ENCODE measurements at places on chromosomes 12 and 14. TPM values are rescaled to one million over a fixed set of nuclear protein-coding genes. Genes with fewer than 3 reads are reported as not detected.

DNA sequence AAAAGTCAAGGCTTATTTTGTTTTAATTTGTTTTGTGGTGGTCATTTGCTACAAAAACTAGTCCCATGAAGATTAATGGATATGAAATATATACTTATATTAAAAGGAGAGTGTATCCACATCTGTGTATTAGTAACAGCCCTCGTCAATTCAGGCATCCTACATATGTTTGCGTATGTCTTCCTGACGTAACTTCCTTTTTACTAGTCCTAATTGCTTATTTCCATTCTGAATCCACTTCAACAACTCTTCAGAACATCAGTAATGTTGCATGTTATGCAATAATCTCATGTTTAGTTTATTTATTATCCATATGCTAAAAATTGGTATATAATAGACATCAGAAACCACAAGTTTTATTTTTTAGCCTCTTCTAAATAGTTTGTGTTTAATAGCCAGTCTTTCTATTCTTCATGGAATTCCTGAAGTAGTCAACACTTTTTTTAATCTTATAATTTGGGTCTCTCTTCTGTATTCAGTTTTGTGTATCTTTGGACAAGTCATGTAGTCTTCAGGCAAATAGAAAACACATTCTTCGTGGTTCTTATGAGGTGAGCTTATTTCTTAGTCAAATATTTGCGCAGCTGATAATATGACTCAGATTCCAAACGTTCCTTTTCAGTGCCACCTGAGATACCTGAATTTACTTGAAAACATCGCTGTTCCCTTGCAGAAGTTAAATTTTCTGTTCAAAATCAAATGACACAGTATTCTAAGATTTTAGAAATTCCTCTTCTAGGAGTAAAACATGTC, 268.6 kb downstream of the CCDC59 start:
- H3K4me3 ChIP-seq = no peak overlapping the region
- DNase-seq = no peak
- no peaks in the 10 kb centered on the region for H3K36me3 ChIP-seq
- H3K27ac ChIP-seq = no peak overlapping the region
- no peaks in the 10 kb centered on the region for H3K4me1 ChIP-seq
- H3K27me3 ChIP-seq = no peaks in the 10 kb centered on the region

- DNase-seq = no peak
- H3K36me3 ChIP-seq = peaks cover 25% of the 10 kb centered on the region
- peak overlapping the region; percentile 91 for H3K4me3 ChIP-seq
- H3K27me3 ChIP-seq = no peaks in the 10 kb centered on the region
- peak overlapping the region; percentile 11 for H3K27ac ChIP-seq
- peaks cover 56% of the 10 kb centered on the region for H3K4me1 ChIP-seq
Measured at GRCh38 chr14:105015242-105015641, 5.6 kb downstream of the CDCA4 start.

- no peaks in the 10 kb centered on the region for H3K36me3 ChIP-seq
- peaks cover 35% of the 10 kb centered on the region for H3K4me1 ChIP-seq
- DNase-seq = peak; percentile 6
- peak overlapping the region; percentile 26 for H3K27ac ChIP-seq
- peaks cover 8% of the 10 kb centered on the region for H3K27me3 ChIP-seq
Measured at GRCh38 chr14:75223664-75224154, 47.3 kb upstream of the TMED10 start.

DNA sequence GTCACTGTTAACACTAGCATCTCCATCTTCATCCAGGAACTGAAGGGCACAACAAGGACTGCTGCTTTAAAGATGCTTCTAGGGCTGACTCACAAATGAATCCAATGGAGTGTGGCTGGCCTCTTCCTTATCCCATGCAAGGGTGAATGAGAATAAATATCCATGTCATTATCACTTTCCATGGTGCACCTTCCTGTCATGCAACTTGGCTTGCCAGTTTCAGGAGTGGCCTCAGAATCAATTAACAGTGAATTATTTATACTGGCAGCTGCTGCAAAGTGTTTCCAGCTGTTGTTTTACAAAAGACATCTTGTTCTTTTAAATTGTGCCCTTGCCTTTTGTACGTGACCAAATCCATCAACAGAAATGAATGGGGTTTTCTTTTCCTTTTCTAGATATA, 499.3 kb upstream of the TMEM132C start:
- no peaks in the 10 kb centered on the region for H3K4me1 ChIP-seq
- no peak overlapping the region for H3K27ac ChIP-seq
- H3K27me3 ChIP-seq = no peaks in the 10 kb centered on the region
- no peaks in the 10 kb centered on the region for H3K36me3 ChIP-seq
- H3K4me3 ChIP-seq = no peak overlapping the region
- no peak for DNase-seq

GRCh38 chr12:65209655-65210043, 40.3 kb downstream of the LEMD3 start:
- no peaks in the 10 kb centered on the region for H3K27me3 ChIP-seq
- DNase-seq = no peak
- H3K36me3 ChIP-seq = no peaks in the 10 kb centered on the region
- peaks cover 41% of the 10 kb centered on the region for H3K4me1 ChIP-seq
- peak overlapping the region; percentile 86 for H3K4me3 ChIP-seq

DNA sequence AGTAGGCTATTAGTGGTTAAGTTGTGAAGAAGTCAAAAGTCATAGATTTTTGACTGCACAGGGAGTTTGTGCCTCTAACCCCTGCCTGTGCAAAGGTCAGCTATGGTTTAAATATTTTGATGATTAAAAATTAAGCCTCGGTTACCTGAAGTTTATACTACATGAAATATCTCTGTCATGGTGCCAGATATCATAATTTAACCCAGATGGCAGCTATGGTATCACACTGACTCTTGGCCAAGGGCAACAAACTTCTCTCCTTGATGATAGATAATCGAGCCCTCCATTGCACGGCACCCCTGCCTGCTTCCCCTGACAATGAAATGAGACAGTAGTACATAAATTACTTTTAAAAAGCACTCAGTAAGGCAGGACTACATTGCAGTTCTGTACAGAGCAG, 80.8 kb downstream of the SLC35F4 start:
- DNase-seq = no peak
- no peak overlapping the region for H3K4me3 ChIP-seq
- peaks cover 14% of the 10 kb centered on the region for H3K36me3 ChIP-seq
- no peaks in the 10 kb centered on the region for H3K4me1 ChIP-seq
- H3K27ac ChIP-seq = no peak overlapping the region

Gene PIK3C2G
- not detected for total RNA-seq

DNA sequence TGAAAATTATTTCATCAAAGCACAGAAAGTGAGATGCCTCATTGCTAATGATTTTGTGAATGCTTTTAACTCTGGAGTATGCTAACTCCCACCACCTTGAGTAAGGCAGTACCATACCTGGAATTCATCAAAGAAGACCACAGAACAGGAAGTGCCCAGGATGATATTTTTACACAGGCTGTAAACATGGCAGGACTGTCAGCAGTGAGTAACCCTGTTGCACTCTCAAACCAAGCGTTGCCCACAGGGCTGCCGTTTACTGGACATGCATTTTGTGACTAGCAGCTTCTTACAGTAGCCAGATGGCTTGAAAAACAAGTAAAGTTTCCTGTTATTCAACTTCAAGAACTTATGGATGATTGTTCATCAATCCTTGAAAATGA, 42.4 kb downstream of the RALGAPA1 start:
- peak overlapping the region; percentile 38 for H3K27ac ChIP-seq
- no peaks in the 10 kb centered on the region for H3K36me3 ChIP-seq
- peak; percentile 14 for DNase-seq
- H3K27me3 ChIP-seq = no peaks in the 10 kb centered on the region
- H3K4me3 ChIP-seq = no peak overlapping the region
- H3K4me1 ChIP-seq = peaks cover 16% of the 10 kb centered on the region

Gene TEX22
- total RNA-seq = 1.8 TPM

Data from activated T-cell treated with anti-CD3 and anti-CD28 coated beads, Interleukin-2, amount 50 U/mL, for 72 hours (primary cell).